ENCODE measurements at places on chromosomes 1 and 21. TPM values are rescaled to one million over a fixed set of nuclear protein-coding genes. Genes with fewer than 3 reads are reported as not detected.

RNU1-3 gene
- under 0.01 TPM for total RNA-seq

EPHB2 gene
- 0.61 TPM for total RNA-seq

PRKAA2 gene
- total RNA-seq = 2.2 TPM

PPM1J gene
- 1.6 TPM for total RNA-seq

INSRR gene
- total RNA-seq = under 0.01 TPM
